CD4-positive, alpha-beta memory T cell (primary cell): ENCODE measurements at places on chromosomes 2 and 18. TPM values are rescaled to one million over a fixed set of nuclear protein-coding genes. Genes with fewer than 3 reads are reported as not detected.

DNA sequence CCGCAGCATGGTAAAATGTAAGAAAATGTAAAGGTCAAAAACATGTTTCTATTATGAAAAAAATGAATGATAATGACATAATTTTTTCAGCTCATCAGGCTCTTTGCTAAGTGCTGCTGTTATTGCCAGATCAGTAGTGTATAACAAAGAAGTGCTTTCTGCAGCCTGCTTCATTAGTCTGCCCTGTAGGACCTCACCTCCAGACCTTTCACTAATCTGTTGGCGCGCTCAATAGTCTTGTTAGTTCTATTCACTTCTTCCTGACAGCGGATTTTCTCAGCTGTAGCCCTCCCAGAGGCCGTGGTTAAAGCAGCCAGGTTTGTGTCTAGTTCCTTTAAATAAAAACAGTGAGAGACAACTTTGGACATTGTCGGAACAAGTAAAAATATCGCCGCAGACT is 97.7 kb downstream of the CDCA7 start:
- no peaks in the 10 kb centered on the region for H3K36me3 ChIP-seq
- DNase-seq, result no peak
- H3K4me3 ChIP-seq, result no peak overlapping the region
- H3K27me3 ChIP-seq, result no peaks in the 10 kb centered on the region

DNA sequence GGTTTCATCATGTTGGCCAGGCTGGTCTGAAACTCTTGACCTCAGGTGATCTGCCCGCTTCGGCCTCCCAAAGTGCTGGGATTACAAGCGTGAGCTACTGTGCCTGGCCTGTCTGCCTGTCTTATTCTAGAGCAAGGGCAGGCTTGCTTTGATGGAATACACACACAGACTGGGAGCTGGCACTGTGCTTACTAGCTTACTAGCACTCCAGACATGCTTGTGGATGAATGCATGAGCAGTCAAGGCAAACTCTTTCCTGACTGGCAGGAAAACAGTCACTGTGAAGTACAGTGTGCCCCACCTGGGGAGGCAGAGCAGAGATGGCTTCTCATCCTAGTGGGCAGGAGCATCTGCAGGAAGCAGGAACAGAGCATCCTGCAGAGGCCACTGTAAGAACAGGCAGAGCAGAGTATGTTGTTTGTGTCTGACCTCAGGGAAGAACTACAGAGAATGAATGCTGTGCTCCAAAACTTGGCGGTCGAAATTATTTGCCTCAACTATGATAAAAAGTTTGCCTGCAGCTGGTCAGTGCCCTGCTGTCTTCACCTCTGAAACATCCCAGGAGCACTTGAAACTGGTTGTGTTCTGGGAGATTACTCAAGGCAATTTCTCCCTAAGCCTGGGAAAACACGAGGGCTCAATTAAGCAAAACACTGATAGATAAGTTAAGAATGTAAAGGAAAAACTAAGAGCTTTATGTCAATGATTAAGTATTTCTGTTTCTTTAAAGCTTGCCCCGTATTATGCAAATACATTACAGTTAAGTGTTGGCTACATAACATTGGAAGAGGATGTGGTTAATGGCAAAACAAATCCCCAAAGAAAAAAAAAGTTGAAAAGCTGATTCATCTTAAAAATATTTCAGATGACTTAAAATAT is 102.4 kb downstream of the VAPA start:
- no peak for DNase-seq
- no peaks in the 10 kb centered on the region for H3K27me3 ChIP-seq
- no peaks in the 10 kb centered on the region for H3K4me1 ChIP-seq
- no peak overlapping the region for H3K4me3 ChIP-seq
- no peaks in the 10 kb centered on the region for H3K36me3 ChIP-seq
- H3K27ac ChIP-seq, result no peak overlapping the region

- DNase-seq, result no peak
- H3K4me1 ChIP-seq, result no peaks in the 10 kb centered on the region
- no peak overlapping the region for H3K4me3 ChIP-seq
- H3K36me3 ChIP-seq, result no peaks in the 10 kb centered on the region
- no peaks in the 10 kb centered on the region for H3K27me3 ChIP-seq
- no peak overlapping the region for H3K27ac ChIP-seq
These were observed 110.7 kb downstream of the C1D start for GRCh38 chr2:67952066-67952465.

- no peak overlapping the region for H3K4me3 ChIP-seq
- no peak overlapping the region for H3K27ac ChIP-seq
- DNase-seq, result no peak
- no peaks in the 10 kb centered on the region for H3K4me1 ChIP-seq
- H3K27me3 ChIP-seq, result no peaks in the 10 kb centered on the region
- H3K36me3 ChIP-seq, result no peaks in the 10 kb centered on the region
These were observed 10.3 kb upstream of the CTAGE1 start for GRCh38 chr18:22427822-22428549.

Gene LYPD1
- total RNA-seq, result not detected

- H3K27ac ChIP-seq, result no peak overlapping the region
- no peaks in the 10 kb centered on the region for H3K4me1 ChIP-seq
- H3K27me3 ChIP-seq, result no peaks in the 10 kb centered on the region
- no peaks in the 10 kb centered on the region for H3K36me3 ChIP-seq
- H3K4me3 ChIP-seq, result no peak overlapping the region
These were observed 176.4 kb upstream of the RAB6C start for GRCh38 chr2:129803032-129803431.

GRCh38 chr2:222320436-222321395 is 21.9 kb upstream of the PAX3 start:
- H3K27me3 ChIP-seq, result no peaks in the 10 kb centered on the region
- no peak overlapping the region for H3K27ac ChIP-seq
- no peak overlapping the region for H3K4me3 ChIP-seq
- H3K4me1 ChIP-seq, result peaks cover 4% of the 10 kb centered on the region
- DNase-seq, result no peak
- H3K36me3 ChIP-seq, result no peaks in the 10 kb centered on the region

DNA sequence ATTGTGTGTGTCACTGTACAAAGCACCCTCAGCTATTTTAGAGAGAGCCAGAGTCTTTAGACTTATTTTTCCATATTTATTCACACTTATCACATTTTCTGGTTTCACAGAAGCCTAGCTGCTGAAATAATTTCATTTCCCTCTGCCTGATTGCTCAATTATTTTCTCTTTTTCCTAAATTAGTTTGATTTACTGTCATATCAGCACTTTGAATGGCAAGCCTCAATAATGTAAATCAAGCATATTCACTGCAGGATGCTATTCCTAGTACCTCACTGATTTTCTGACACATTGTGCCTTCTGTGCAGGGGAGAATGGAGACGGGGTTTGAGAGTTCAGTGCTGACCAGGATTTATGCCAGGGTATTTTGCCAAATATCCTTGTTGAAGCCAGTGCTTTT is 48.3 kb downstream of the CPS1 start:
- H3K27ac ChIP-seq, result no peak overlapping the region
- H3K27me3 ChIP-seq, result no peaks in the 10 kb centered on the region
- no peaks in the 10 kb centered on the region for H3K36me3 ChIP-seq

Gene CRYGD
- total RNA-seq, result not detected

GRCh38 chr2:183752571-183752970 is 628.3 kb downstream of the NUP35 start:
- H3K4me3 ChIP-seq, result no peak overlapping the region
- no peaks in the 10 kb centered on the region for H3K4me1 ChIP-seq

Gene GALNT13
- total RNA-seq, result not detected

GRCh38 chr2:237471438-237472186 is 15.4 kb upstream of the MLPH start:
- H3K4me1 ChIP-seq, result peaks cover 12% of the 10 kb centered on the region
- no peak overlapping the region for H3K27ac ChIP-seq

Gene TPO
- total RNA-seq, result not detected
